ENCODE measurements at places on chromosomes 13 and 19.

GRCh38 chr19:44756089-44756562 lies 7.6 kb downstream of the BCL3 start:
- no peak for DNase-seq

DNA sequence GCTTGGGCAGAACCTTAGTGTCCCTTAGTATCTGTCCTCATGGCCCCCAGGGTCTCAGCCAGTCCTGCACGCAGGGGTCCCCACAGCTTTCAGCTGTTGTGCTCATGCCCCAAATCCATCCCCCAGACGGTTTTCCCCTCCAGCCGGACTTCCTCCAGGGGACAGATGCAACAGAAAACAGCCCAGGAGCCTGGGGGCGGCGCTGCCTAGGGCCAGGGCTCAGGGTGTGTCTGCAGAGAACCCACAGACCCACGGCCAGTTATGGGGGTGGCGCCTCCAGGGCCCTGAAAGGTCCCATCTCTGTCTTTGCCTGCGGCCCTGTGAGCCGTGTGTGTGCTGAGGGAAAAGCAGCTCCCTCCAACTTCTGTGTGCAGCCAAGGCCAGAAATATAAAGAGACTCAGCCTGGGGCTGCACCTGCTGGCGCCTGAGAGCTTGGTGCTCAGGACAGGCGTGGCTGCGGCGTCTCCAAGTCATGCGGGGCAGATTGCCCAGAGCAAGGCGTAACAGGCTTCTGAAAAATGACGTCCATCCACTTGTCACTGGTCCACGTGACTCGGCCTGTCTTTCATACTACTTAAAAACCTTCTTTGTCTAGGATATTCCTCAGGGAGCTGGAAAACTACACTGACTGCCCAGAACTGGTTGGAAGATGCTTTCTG lies 22.1 kb upstream of the F7 start:
- DNase-seq, result no peak

- no peak for DNase-seq
These were observed 3.8 kb downstream of the BCL3 start for GRCh38 chr19:44752123-44752815.

DNA sequence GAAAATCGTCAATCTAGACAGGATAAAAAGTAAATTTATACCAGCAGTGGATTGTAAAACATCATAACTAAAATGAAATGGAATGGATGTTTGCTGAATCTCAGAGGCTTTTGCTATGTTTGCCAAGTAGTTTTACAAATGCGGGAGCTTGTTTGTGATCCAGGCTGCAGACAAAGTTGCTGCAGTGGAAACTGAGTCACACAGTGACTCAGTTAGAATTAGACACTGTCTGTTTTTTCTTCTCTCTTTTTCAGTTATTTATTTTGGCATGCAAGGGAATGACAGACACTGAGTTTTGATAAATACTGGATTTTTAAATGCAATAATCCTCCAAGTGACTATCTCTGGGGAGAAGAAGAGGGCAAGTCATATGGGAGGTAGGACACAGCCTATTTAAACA lies 4.6 kb upstream of the PNMA8A start:
- DNase-seq, result no peak

DNA sequence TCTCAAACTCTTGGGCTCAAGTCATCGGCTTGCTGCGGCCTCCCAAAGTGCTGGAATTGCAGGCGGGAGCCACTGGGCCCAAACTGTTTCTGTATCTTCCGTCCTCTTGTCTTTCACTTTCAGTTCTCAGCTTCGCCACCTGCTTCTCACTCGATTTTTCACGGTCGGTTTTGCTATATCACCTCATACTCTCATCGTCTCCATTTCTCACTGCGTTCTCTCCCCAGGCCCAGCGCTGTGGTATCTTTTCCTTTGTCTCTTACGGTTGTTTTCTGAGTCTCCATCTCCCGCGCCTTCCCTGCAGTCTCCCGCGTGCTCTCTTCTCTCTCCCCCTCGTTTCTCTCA lies 14.9 kb downstream of the SSC5D start:
- no peak for DNase-seq

DNA sequence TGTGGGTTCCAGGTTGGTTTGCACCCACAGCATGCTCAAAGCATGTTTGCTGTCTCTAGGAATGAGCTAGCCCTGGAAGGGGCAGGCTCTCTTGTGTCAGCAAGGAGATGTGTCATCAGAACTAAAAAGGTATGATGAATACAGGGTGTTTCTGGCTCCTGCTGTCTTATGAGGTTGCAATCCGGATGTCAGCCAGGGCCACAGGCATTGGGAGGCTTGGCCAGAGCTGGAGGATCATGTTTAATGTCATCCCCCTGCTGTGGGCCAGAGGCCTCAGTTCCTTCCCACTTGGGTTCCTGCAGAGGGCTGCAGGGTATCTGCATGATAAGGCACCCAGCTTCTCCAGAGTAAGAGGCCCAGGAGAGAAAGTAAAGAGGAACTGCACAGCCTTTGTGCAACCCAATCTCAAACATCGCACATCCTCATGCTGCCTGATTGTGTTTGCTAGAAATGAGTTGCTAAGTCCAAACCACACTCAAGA lies 193.6 kb downstream of the COL4A1 start:
- DNase-seq, result no peak

DNA sequence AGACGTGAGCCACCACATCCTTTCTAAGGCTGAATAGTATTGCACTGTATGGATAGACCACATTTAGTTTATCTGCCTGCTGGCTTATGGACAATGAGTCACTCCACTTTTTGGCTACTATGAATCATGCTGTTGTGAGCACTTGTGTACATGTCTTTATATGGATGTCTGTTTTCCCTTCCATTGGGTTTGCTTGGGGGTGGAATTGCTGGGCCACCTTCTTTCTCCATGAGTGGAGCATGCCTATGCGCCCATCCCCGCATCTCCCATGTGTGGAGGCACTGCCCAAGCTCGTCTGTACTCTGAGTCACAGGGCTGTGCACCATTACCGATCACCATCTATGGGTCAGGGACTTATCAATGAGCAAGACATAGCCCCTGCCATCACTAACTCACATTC lies 127.2 kb upstream of the GJB6 start:
- no peak for DNase-seq

GRCh38 chr13:45410466-45410865 lies 7.7 kb downstream of the SLC25A30 start:
- DNase-seq, result no peak

- DNase-seq, result no peak
These were observed 14.9 kb downstream of the FGF21 start for GRCh38 chr19:48770266-48770665.

DNA sequence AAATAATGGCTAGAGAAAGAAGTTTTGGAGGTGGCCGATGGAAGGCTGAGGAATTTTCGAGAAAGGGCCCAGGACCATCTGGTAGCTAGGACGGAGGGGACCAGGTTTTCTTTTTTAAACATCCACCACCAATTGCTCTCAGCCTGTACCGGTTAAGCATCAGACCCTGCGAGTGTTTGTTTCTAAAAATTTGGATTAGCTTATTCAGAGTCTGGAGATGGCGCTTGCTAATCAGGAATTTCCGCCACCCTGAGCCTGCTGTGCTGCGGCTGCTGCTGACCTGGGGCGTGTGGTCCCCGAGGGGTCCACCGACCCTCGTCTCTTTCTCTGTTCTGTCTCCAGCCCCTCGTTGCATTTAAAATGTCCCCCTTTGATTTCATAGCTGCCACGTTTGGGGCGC lies 2.0 kb downstream of the UHRF1 start:
- DNase-seq, result no peak

DNA sequence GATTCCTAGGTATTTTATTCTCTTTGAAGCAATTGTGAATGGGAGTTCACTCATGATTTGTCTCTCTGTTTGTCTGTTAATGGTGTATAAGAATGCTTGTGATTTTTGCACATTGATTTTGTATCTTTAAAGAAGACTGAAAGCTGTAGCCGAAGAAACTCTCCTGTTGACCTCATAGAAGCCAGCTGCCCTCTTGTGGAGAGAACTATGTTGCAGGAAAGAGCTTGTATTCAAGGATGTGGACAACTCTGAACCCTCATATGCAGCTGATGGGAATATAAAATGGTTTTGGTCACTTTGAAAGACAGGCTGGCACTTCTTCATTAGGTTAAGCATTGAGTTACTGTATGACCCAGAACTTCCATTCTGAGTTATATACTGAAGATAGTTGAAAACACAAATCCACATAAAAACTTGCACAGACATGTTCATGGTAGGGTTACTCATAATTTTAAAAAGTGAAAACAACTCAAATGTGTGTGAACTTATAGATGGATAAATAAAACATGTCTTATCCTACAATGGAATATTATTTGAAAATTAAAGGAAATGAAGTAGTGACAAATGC lies 65.8 kb upstream of the SLITRK6 start:
- DNase-seq, result no peak

DNA sequence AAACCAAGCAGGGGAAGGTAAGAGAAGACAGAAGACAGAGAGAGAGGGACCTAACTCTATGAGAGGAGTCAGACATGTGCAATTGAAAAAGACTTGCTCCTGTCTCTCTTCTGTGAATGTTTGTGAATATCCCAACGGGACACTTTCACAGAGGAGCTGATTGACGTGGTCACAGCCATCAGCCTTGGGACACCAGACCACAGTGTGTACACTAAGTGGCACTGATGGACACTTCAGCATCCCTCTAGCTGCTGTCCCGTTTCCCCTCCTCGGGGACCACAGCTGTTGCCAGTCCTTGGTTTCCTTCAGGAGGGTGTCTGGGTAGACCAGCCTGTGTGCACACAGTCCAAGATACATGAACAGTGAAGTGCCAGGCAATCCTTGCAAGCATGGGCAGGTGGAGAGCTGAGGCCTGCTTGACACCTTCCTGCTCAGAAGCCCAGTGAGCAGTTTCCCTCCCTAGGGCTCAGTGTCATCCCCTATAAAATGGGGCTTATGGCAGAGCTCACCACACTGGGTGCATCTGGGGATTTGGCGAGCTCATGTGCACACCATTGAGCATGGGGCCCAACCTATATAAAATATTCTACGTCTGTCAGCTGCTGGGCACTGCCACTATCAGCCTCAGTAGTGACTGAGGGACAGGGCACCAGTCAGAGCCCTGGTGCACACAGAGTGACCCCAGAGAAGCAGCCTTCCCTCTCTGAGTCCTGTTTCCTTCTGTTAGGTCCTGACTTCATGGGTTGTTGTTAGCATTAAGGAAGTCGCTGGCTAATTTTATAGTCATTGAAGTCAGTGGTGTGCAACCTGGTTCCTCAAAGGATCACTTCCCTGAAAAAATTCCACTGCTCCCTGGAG lies 4.3 kb upstream of the USF2 start:
- DNase-seq, result no peak

- DNase-seq, result no peak
These were observed 178.2 kb downstream of the NDFIP2 start for GRCh38 chr13:79659121-79659521.

GRCh38 chr13:65914716-65915115 lies 1315.4 kb downstream of the PCDH9 start:
- DNase-seq, result no peak

DNA sequence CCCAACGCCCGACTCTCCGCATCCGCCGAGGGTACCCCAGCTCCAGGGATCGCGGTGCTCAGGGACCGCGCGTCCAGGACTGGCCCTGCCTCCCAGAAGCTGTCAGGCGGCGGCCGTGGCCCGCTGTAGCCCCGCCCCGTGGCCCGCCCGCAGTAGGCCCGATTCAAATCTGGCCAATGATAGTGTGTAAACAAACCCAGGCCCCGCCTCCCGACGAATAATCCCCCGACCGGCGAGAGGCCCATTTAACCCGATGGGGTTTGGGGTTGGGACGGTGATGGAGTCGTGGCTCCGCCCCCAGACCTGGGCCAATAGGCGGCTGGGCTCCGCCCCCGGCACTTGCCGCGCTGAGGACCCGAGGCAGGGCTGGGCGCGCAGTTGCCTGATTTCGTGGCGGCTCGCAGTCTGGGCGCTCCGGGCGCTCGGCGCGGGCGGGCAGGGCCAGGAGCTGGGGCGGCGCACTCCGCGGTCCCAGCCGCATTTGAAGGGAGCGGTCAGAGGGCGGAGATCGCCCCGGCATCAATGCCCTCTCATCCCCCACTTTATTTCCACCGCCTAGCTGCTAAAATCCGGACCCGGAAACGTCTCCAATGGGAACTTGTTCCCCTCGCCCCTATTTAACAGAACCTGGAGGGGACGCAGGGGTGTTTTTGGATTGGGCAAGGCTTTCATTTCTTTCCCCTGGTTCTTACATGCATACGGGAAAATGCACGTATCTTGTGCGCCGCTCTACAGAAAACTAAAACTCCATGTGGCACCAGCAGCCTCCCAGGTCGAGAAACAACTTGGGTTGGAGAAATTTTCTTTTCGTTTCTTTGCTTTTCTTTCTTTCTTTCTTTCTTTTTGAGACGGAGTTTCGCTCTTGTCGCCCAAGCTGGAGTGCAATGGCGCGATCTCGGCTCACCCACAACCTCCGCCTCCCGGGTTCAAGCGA lies 8.4 kb upstream of the BICRA start:
- DNase-seq, result peak; percentile 97

GRCh38 chr13:111626371-111627305 lies 306.2 kb downstream of the TEX29 start:
- DNase-seq, result no peak

GRCh38 chr19:53962887-53963431 lies at the start of gene CACNG8:
CACNG8 (plus strand) TSS chr19:53962937.
- DNase-seq, result no peak

DNA sequence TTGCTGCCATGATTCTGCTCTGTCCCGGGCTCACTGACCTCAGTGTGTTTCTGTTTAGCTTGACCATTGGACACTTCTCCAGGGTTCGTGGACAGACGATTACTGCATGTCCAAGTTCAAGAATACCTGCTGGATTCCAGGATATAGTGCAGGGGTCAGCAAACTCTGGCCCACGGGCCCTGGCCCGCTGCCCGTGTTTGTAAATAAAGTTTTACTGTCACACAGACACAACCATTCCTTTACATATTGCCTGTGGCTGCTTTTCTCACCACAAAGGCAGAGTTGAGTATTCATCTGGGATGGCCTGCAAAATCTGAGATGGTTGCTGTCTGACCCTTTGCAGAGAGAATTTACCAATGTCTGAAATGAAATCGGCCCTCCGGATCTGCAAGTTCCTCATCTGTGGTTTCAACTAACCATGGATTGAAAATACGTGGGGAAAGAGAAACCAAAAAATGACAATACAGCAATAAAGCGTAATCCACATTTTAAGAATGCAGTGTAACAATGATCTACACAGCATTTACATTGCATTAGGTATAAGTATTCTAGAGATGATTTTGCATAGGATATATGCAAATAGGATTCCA lies 25.9 kb upstream of the F2RL3 start:
- DNase-seq, result no peak

GRCh38 chr19:30442674-30443073 lies 70.5 kb downstream of the ZNF536 start:
- DNase-seq, result no peak

- DNase-seq, result no peak
These were observed 473 bp upstream of the SCN1B start for GRCh38 chr19:35029737-35030256.

- no peak for DNase-seq
These were observed 26.0 kb downstream of the WDR88 start for GRCh38 chr19:33157906-33158305.

- no peak for DNase-seq
These were observed 14.6 kb downstream of the XRCC1 start for GRCh38 chr19:43560687-43561086.

- DNase-seq, result no peak
These were observed 8.7 kb upstream of the ZBTB7A start for GRCh38 chr19:4075373-4075772.

- DNase-seq, result no peak
These were observed 5.6 kb downstream of the SIGLEC7 start for GRCh38 chr19:51147663-51148062.

- no peak for DNase-seq
These were observed 23.4 kb downstream of the CCNE1 start for GRCh38 chr19:29834991-29835846.

GRCh38 chr13:78241278-78241919 lies 322.8 kb upstream of the EDNRB start:
- DNase-seq, result no peak
